ENCODE measurements at places on chromosomes 2 and 18.

GRCh38 chr2:95029898-95030341 is 4.4 kb downstream of the MAL start:
- DNase-seq = no peak

DNA sequence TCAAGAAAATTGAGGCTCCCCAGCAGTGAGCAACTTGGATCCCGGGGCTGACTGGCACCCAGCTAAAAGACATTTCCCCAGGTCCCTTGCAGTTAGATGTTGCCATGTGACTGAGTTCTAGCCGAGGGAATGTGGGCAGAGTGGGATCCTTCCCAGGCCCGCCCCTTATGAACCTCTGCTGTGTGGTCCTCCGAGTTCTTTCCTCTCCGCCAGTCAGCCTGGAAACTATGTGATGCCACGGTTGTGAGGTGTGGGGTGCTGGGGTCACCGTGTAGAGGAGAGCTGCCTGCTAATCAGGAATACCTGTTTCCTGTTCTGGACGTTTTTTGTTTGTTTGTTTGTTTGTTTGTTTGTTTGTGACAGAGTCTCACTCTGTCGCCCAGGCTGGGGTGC is 45.5 kb downstream of the TMEM37 start:
- no peak for DNase-seq

GRCh38 chr2:72143441-72144273 is 4.0 kb downstream of the CYP26B1 start:
- no peak for DNase-seq

- no peak for DNase-seq
Observed at GRCh38 chr2:192123847-192124246, 70.9 kb downstream of the TMEFF2 start.

DNA sequence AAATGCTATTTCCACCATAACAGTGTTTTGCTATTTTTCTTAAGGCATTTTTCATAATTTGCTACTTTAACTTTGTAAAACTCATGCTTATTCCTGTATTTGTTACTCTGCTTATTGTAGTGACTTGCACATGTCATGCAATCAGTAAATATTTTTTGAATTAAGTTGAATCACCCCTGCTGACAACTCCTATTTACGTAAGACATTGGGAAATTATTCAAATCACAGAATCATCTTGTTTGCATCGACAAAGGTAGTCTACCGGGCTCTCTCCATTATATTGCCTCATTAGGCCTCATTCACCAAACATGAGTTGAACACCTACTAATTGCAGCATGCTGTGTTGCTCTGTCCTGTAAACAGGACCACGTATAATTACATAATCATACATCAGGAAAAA is 478.5 kb upstream of the ZEB2 start:
- no peak for DNase-seq

- no peak for DNase-seq
Observed at GRCh38 chr2:2178921-2179320, 152.2 kb downstream of the MYT1L start.

DNA sequence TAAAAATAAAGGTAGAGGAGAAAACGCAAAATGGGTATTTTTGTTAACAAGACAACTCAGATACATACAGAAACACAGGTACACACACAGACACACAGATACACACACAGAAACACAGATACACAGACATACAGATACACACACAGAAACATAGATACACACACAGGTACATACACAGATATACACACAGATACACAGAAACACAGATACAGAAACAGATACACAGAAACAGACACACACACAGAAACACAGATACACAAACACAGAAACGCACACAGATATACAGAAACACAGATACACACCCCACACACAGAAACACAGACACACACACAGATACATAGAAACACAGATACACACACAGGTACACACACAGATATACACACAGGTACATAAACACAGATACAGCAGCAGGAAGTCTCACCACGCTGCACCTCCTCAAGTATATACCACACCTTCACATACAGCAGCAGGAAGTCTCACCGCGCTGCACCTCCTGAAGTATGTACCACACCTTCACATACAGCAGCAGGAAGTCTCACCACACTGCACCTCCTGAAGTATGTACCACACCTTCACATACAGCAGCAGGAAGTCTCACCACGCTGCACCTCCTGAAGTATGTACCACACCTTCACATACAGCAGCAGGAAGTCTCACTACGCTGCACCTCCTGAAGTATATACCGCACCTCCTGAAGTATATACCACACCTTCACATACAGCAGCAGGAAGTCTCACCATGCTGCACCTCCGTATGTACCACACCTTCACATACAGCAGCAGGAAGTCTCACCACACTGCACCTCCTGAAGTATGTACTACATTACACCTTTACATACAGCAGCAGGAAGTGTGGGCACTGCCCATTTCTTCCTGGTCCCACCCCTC is 250.5 kb downstream of the HDAC4 start:
- peak; percentile 24 for DNase-seq

DNA sequence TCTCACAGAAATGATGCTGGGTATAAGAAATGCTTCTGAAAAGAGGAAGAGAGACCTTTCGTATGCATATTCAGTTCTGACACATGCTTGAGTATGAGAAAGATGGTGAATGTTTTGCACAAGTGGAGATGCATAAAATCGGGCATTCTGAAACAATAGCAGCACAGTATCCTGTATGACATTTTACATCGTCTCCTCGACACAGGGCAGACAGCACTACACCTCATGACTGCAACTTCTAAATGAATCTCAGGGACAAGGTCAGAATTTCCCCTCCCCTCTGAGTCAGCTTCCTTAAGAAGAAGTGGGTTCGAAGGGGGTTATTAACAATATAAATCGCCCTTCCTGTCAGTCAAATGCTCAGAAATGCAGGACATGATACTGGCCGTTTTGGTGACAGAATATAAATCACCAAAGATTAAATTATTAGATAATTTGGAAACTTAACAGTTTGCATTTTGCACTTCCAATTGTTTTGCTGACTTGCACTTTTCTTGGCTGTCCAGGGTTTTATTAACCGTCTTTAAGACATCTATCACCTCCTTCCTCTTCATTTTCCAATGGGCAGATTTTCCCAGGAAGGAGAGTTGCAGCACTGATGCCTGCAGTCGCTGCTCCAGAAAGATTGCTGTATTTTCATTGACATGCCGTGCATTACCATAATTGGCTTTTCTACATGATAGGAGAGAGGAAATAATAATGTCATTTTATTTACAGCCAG is 57.2 kb downstream of the TSHZ1 start:
- DNase-seq = no peak

- no peak for DNase-seq
Observed at GRCh38 chr2:151193576-151193975, 68.1 kb downstream of the RBM43 start.

DNA sequence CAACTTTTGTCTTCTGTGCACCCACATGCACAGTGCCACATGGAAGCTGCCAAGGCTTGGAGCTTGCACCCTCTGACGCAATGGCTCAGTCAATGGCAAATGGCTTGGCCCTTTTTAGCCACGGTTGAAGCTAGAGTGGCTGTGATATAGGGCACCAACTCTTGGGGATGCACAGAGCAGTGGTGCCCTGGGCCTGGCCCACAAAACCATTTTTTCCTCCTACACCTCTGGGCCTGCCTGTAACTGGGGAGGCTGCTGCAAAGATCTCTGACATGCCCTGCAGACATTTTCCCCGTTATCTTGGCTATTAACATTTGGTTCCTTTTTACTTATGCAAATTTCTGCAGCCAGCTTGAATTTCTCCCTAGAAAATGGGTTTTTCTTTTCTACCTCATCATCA is 74.9 kb downstream of the ZDBF2 start:
- no peak for DNase-seq
